ENCODE measurements at places on chromosomes 5 and 9.

DNA sequence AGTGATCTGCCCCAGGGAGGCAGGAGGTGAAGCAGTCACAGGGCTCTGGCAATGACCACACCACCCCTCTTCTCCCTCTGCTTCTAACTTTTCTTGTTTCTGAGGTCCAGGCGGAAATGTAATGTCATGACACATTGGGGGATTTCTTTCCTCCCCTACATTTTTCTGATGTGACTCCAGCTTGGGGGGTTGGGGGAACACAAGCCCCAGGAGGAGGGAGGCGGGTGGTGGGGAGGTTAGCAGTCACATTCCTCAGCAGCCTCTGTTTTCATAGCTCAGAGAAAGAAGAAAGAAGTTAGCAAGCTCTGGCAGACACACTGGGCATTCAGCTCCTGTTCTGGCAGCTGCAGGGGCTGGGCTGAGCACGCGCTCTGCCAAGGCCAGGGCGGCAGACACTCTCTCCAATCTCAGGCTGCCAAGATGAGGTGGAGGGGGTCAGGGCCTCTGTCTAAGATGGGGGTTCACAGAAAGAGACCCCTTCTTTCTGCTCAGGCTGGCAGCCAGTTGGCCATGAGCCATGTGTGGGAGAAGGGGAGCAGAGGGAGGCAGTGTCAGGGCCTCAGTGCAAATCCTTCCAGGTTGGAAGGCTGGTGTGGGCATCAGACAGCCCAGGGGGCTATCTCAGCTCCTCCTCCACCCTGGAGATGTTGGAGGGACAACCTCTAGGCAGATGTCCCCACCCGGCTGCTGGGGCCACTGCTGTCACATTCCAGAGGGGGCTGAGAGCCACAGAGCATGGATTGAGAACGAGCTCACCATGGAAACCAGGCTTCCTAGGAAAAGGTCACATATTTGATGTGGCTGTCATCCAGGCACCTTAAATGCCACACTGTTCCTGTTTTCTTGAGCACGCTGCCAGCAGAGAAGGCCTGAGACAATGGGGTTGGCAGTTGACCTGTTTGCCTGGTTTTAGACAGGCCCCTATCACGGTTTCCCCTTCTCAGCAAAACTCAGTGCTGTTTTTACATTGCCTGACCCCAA is 20.1 kb upstream of the PFDN1 start:
- no peak for DNase-seq

DNA sequence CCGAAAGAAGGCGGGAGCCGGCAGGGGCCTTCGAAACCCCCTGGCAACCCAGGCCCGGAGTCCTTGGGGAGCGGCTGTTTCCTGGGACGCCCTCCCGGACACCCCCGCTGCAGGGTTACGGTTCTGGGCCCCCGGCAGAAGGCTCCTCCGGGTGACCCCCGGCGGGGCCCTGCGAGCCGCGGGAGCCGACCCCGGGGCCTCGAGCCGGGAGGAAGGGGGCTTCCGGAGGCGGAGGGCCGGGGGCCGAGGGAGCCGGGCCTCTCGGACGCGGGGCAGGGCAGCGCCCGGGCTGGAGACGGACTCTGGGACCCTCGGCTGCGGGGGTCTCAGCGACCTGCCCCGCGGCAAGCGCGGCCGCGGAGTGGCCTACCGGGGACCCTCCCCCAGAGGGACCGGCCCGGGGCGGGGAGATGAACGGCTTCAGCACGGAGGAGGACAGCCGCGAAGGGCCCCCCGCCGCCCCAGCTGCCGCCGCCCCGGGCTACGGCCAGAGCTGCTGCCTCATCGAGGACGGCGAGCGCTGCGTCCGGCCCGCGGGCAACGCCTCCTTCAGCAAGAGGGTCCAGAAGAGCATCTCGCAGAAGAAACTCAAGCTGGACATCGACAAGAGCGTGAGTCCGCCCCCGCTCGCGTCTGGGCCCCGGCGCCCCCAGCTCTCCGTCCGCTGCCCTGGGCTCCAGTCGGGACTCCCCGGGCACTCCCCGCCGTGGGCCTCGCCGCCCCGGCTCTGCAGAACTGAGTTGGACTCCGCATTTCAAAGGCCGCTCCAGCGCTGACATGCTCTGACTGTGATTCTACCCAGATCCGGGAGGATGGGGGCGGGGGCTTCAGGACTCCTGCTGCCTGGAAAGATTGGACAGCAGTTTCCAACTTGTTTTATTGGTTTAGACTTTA is 645 bp downstream of the SAP30L start:
- DNase-seq: peak; percentile 77

DNA sequence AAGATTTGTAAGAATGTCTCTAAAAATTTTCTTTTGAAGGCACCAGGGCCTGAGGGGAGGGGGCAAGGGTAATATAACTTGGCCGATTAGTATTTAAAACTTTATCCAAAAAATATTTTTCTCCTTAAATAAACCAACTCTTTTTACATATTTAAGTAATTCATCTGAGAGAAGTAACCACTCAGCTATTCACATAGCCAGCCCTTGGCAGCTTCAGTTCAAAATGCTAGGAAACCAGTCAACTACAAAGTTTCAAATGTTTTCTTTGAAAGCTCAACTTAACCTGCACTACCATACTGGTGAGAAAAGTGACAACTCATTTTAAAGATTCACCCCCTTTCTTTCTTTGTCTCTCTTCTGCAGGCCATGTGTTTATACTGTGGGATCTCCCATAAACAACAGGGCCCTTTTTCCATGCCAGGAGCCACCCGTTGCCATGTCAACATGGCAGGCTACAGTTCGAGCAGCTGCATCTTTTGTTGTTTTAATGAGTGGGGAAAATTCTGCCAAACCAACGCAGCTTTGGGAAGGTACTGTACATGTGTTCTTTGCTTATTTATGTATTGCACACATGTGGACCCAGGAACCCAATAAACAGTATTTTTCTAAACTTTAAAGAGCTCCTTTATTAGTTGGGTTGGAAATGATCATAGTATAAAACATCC is 46.3 kb downstream of the AOPEP start:
- DNase-seq: no peak

DNA sequence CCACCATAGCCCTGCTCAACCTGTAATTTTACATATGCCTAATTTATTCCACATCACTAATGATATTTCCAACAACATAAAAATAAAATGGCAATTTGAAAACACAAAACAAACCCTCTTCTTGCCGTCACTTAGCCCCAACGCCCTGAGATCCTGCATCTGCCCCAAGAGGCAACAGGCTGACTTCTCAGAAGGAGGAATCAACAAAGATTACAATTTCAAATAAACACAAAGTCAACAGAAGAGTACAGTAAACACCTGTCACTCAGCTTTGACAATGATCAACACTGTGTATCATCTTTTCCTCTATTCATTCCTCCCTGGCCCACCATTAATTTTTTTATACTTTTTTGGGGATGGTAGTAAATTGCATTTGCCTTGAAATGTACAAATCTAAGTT is 19.8 kb downstream of the EPB41L4B start:
- DNase-seq: no peak

DNA sequence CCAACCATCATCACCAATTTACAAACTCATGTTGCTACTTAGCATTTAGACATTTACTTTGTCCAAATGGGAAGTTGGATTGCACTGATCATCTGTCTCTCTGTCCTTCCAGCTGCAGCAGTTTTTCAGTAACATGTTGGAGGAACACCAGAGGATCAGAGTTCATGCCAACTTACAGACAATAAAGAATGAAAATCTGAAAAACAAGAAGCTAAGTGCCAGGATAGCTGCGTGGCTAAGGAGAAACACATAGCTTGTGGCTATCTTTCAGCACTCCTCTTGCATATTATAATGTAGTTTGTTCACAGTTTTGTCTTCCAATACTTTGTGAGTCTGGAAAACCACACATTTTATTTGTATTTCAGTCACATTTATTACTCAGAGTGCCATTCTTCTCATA is 6.4 kb upstream of the ARL14EPL start:
- no peak for DNase-seq

DNA sequence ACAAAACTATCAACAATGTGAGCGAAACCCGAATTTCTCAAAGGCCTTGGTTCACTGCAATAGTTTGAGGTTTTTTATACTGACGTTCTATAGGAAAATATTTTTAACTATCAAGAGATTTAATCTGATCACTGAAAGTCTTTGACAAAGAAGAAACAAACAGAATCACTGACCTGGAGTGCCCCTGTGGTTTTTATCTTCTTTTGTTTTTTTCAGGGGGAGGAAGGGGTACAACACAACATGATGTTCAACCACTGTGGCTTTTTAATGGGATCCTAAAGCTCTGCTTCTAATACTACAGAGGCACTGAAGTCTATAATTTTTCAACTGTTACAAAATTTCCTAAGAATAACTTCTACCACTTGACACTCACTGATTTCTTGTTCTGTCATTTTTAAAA is 185.9 kb downstream of the AP3B1 start:
- DNase-seq: no peak

DNA sequence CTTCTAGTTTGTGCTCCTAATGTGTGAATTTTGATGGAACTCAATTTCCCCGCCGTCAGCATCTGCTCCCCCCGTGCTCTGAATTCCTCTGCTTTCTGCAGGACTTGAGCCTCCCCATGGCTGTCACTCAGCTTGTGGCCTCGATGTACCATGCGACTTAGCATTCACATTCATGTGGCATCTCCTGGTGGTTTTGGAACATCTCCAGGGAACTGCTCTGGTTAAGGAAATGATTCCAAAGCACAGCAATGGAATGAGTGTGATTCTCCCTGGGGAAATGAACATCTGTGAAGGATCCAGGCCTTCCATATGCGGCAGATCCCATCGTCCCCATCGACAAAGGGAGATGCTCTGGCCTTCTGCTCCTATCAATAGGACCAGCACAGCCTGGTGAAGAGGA is 119.0 kb downstream of the ENTREP1 start:
- DNase-seq: no peak

DNA sequence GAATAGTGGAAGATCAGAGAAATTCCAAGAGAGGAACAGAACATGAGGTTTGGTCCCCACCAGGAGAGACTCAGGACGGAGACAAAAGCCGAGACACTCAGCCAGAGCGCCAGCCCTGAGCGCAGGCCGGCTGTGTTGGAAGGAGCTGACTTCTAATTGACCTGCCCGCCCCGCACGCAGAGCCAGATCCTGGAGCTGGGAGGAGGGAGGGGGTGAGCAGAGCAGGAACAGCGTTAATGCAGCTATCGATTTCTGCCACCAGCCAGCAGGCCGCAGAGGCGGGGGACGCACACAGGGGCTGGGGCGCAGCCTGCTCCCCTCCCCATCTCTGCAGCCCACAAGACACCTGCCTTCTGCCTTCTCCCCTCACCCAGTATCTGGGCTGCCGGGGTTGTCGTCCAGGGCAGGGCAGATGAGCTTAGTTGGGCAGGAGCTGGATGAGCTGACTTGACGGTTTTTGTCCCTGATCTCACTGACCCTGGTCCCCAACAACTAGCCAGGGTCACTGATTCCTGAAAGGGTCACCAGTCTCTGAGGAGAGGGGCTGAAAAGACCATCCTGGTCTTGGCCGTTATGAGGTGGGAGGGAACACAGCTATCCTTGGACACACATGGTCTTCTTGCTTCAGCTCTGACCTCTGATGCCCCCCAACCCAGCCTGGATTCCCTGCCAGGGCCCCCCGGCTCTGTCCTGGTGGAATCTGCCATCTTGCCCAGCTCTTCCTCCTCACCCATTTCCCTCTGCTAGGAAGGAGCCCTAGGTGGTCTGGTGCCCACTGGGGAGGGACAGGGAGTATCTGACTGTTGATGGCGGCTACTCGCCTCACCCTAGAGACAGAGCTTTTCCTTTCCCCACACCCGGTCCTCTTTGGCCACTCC is 29.8 kb downstream of the CXXC5 start:
- no peak for DNase-seq

GRCh38 chr5:165837286-165837685 is 2331.9 kb downstream of the MAT2B start:
- no peak for DNase-seq

- DNase-seq: no peak
Measured at GRCh38 chr9:18976709-18977531, 56.1 kb downstream of the SAXO1 start.

- no peak for DNase-seq
Measured at GRCh38 chr9:94867842-94868312, 141.4 kb downstream of the AOPEP start.

GRCh38 chr9:117951127-117951526 is 246.9 kb downstream of the TLR4 start:
- no peak for DNase-seq

GRCh38 chr5:130724658-130725057 is 440.4 kb downstream of the HINT1 start:
- DNase-seq: no peak

DNA sequence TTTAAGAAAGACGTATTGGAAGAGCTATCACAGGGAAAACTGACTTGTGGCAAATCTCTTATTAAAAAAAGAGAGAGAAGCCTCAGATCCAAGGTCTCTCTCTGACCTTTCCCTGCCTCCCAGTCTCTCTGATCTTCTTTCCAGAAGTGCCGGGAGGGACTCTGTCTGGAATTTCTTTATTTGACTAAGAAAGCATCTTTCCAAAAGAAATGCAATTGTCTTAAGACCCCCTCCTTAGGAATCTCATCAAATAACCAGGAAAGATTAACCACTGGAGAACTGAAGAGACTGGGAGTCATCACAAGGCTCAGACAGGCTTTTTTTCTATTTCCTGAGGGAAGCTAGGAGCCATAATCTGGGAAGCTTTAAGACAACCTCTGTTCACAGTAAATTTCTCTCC is 4.6 kb downstream of the C1QTNF3 start:
- DNase-seq: no peak

GRCh38 chr5:76556511-76557221 is 66.5 kb downstream of the F2RL2 start:
- DNase-seq: no peak

GRCh38 chr9:89942643-89943042 is 337.8 kb downstream of the GADD45G start:
- no peak for DNase-seq
